ENCODE measurements at places on chromosomes 16 and 17. TPM values are rescaled to one million over a fixed set of nuclear protein-coding genes. Genes with fewer than 3 reads are reported as not detected.

- no peak for DNase-seq
Measured at GRCh38 chr17:36123431-36123830, 19.8 kb downstream of the CCL4 start.

DNA sequence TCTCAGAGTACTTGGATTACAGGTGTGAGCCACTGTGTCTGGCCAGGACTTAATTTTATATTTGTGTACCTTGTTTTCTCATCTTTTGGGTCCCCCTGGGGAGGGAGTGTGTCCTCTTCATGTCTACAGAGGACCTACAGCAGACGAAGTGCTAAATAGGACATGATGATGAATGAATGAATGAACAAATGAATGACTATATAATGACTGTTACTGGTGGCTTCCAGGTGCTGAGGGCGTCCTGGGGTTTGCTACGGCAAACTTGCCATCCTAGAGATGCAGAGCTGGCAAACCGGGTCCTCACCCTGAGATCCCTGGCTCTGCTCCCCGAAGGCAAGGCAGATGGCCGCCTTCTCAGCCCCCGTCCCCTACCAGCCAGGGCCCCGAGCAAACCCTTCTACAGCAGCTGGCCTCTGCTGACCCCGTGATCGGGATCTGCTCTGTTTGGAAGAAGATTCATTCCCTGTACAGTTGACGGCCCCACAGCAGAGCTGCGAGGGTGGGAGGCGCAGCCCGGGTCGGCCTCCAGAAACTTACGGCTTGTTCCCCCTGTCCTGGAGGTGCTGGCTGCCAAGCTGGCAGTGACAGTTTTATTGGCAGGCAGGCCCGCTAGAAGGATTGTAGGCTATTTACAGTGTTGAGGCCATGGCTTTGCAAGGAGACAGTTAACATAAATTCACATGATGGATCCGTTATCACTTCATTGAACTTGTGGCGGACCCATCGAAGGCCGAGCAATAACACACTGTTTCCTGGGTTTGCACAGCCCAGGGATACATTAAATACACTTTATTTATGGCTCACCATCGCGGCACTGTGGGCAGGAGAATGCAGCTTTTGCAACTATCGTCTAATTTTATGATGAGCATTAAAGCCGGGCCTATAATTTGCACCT is 197.7 kb upstream of the GSE1 start:
- DNase-seq: no peak

GRCh38 chr17:76383546-76384221 is 725 bp upstream of the SPHK1 start:
- no peak for DNase-seq

DNA sequence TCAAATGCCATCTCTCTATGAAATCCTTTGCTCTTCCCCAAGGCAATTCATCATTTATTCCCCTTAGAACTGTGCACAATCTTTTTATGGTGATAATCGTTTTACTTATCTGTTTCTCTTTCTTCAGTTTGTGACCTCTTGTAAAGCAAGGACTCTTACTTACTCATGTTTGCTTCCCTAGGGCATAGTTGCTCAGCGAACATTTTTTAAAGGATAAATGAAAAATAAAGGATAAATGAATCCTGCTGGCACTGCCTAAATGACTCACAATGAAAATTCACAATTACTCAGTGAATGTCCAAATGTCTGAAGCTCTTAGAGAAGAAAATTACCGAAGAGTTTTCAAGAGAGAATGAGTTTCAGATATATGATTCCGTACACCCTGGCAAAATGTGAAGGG is 671.7 kb downstream of the CDH11 start:
- DNase-seq: no peak

DNA sequence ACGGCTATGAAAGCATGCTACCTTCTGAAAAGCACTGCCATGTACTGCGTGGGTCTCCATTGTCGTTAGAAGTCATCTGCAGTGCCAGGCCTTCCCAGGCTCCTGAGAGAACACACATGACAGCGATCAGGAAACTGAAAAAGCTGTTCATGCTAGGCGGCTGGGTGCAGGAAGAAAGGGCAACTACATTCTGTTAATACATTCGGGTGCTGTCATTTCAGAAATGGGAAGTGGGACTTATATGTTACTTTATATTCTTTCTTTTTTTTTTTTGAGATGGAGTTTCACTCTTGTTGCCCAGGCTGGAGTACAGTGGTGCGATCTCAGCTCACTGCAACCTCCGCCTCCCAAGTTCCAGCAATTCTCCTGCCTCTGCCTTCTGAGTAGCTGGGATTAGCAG is 19.9 kb downstream of the CFAP20 start:
- DNase-seq: no peak

- no peak for DNase-seq
Measured at GRCh38 chr17:49991409-49991808, 3.6 kb downstream of the DLX3 start.

DNA sequence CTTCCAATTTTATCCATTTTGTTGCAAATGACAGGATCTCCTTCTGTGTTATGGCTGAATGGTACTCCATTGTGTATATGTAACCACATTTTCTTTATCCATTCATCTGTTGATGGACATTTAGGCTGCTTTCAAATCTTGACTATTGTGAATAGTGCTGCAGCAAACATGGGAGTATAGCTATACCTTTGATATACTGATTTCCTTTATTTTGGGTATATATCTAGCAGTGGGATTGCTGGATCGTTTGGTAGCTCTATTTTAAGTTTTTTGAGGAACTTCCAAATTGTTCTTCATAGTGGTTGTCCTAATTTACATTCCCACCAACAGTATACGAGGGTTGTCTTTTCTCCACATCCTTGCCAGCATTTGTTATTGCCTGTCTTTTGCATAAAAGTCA is 67.8 kb downstream of the BRIP1 start:
- no peak for DNase-seq

- no peak for DNase-seq
Measured at GRCh38 chr17:33667052-33667509, 374.0 kb upstream of the ASIC2 start.

DNA sequence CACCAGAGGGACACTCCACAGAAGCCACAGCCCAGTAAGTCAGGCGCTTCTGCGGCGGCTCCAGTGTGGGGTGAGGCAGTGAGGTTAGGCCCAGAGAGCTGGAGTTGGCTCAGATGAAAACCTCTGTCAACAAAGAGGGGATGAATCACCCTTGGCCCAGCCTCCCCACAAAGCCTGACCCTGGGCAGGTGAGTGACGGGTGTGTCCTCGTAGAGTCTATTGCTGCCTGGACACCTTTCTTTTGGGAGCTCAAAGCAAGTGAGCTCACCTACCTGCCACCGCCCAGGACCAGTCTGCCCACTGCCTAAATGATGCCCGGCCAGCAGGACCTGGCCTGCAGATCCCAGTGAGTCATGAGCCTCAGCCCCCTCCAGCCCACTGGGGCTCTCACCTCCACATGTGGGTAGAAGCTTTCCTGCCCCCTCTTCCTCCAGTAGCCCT is 24.9 kb upstream of the DBNDD1 start:
- DNase-seq: no peak

- DNase-seq: no peak
Measured at GRCh38 chr16:17272716-17273115, 198.0 kb downstream of the XYLT1 start.

Gene KRT17
- polyA plus RNA-seq: 3.4 TPM

Gene EVPLL
- not detected for polyA plus RNA-seq

Gene KCNAB3
- polyA plus RNA-seq: 8.9 TPM

Gene CD300LG
- 0.92 TPM for polyA plus RNA-seq

Gene RGS11
- polyA plus RNA-seq: 2.7 TPM

Gene KRTAP9-2
- polyA plus RNA-seq: not detected

Gene CCL4
- polyA plus RNA-seq: 0.52 TPM
